Subcutaneous preadipocyte (primary cell): ENCODE measurements at places on chromosomes 1 and 21. TPM values are rescaled to one million over a fixed set of nuclear protein-coding genes. Genes with fewer than 3 reads are reported as not detected.

Gene CD5L
- total RNA-seq: not detected in 2 replicates

Gene RORC
- not detected in 2 replicates for total RNA-seq

Gene SPRR3
- not detected in 2 replicates for total RNA-seq

Gene EFNA3
- total RNA-seq: 0.39 and 0.73 TPM in 2 replicates

Gene PRRX1
- total RNA-seq: 384 and 523 TPM in 2 replicates

Gene NES
- total RNA-seq: 23.9 and 59.2 TPM in 2 replicates
